ENCODE measurements at places on chromosomes 6 and 20.
A peak's percentile ranks its signal among the peaks of the same experiment; 100 is the strongest.

DNA sequence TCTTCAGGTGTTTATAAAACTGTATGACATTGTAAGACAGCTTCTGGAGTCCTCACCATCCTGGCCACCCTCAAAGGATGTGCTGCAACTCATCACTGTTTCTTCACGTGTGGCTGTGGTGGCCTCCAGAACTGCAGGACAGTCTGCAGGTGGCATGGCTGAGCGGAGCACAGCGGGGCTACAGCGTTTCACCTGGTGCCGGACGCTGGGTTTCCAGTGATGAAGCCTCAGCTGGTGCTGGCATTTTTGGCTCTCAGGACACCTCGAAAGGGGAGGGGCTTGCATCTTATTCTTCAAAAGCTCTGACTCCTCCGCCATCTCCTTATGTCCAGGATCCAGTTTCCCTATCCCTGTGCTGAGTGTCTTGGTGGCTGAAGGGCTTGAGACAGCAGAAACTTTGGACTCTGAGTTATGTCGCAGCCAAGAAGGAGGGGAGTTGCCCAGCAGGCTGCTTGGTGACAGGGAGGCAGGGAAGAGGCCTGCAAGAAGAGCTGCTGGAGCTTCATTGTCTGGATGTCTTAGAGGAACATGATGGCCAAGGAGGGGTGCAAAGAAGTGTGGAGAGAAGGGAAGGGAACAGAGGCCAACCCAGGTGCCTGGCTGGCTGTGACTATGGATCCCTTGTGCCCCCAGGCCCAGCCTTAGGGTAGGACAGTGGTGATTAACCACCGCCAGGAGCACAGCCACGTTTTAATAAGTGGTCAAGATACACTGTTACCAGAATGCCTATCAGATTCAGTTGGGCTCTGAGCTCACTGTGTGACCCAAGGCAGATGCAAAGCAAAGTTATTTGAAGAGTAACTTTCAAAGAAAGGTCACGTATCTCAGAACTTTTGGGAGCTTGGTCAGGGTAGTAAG is 58.7 kb downstream of the GTF2H5 start:
- no peak for DNase-seq

- DNase-seq: no peak
Measured at GRCh38 chr20:49581482-49581881, 13.5 kb upstream of the PTGIS start.

- no peak for DNase-seq
Measured at GRCh38 chr6:105034470-105034869, 77.6 kb downstream of the LIN28B start.

DNA sequence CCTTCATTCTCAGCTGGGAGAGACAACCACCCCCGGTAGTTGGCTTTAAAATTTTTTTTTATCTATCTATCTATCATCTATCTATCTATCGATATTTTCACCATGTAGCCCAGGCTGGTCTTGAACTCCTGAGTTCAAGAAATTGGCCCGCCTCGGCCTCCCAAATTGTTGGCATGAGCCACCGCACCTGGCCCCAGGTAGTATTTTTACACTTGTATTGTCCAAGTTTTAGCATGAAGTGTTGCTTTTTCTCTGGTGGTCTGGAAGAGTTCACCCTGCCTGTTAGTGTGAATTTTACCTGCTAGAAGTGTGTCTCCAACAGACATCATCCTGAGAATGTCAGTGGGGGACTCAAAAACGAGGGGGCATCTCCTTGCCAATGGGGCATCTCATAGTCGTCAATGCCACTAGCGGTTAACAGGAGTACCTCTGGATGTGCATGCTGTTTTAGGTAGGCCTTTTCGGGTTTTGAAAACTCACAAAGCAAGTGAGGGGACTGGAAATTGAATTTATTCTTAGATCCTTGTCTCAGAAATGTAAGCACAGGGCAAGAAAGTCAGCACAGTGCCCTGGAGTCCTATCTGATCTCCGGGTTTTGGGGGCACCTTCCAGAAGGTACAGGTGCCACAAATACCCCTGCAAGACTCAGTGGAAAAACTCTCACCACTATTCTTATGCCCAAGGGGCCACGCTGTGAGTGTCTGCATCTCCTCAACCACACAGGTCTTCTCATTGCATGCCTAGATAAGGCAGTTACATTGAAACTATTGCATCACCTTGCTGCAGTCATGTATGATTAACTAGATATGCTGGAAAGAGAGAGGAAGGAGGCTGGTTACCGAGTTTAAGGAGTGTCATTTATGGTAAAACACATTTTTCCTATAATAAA is 37.1 kb downstream of the TNFAIP3 start:
- no peak for DNase-seq

DNA sequence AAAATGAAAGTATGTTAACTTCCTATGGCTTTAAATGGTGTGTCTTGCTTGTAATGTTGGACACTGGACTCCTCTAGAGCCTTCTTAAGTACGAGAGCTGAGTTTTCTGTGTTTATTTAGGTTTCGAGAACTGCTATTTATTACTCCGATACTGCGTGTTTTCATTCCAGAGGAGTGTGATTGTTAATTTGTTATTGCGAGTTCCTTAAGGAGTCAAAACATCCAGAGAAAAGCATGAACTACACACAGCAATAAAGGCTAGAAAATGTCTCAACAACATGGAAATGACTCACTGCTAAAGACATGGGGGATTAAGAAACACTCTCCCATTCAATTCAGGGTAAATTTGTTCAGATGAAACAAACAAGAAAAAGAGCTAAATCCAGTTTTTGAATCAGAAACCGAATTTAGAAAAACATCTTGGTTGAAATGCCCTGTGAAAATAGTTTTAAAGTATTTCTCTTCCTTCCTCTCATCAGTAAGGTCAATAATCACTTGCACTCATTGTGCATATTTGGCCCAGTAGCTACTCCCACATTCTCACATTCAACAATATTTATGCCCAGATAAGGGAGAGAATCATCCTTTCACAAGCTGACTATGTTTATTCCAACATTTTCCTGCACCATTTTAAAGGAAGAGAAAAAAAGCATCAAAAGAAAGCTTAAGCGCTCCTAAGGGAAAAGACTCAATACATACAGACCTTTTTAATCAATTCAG is 36.0 kb downstream of the ATXN1 start:
- no peak for DNase-seq

- no peak for DNase-seq
Measured at GRCh38 chr6:15399641-15400470, 154.0 kb downstream of the JARID2 start.

- no peak for DNase-seq
Measured at GRCh38 chr20:36941401-36941835, 10.1 kb downstream of the SAMHD1 start.

GRCh38 chr6:89928604-89929003 is 34.3 kb downstream of the GJA10 start:
- DNase-seq: no peak

DNA sequence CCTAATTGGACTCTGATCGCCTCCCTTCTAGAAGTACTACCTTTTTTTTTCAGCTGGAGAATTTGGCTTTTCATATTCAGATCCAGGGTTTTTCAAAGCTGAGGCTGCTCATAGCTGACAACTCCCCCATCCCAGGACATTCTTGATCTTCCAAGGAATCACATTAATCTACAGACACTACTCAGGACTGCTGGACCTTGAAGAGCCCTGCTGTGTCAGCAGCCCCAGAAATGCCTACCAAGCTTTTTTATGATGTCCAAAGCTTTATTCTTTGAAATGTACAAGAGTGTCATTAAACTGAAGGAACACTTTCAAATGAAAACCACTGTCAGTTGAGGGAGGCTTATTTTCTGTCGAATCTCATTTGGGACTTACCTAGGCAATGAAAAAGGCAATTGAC is 704.1 kb downstream of the PTPRT start:
- DNase-seq: no peak

- no peak for DNase-seq
Measured at GRCh38 chr6:163113358-163113962, 301.1 kb upstream of the QKI start.

DNA sequence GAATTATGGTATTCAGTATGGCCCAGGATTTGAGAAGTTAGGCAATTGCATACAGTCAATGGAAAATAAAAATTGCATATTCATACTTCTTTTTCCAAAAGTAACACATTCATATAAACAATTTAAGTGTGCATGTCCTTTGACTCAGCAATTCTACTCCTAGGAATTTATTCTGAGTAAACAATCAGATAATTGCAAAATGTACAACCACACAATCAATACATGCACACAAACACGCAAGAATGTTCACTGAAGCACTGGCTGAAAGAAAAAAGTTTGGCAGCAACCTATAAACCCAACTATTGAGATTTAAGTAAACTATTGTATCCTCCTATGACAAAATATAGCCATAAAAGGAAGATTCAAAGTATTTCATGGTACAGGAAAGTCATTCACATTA is 1.6 kb downstream of the CYP39A1 start:
- no peak for DNase-seq

- no peak for DNase-seq
Measured at GRCh38 chr20:59830665-59831023, 102.8 kb downstream of the SYCP2 start.

DNA sequence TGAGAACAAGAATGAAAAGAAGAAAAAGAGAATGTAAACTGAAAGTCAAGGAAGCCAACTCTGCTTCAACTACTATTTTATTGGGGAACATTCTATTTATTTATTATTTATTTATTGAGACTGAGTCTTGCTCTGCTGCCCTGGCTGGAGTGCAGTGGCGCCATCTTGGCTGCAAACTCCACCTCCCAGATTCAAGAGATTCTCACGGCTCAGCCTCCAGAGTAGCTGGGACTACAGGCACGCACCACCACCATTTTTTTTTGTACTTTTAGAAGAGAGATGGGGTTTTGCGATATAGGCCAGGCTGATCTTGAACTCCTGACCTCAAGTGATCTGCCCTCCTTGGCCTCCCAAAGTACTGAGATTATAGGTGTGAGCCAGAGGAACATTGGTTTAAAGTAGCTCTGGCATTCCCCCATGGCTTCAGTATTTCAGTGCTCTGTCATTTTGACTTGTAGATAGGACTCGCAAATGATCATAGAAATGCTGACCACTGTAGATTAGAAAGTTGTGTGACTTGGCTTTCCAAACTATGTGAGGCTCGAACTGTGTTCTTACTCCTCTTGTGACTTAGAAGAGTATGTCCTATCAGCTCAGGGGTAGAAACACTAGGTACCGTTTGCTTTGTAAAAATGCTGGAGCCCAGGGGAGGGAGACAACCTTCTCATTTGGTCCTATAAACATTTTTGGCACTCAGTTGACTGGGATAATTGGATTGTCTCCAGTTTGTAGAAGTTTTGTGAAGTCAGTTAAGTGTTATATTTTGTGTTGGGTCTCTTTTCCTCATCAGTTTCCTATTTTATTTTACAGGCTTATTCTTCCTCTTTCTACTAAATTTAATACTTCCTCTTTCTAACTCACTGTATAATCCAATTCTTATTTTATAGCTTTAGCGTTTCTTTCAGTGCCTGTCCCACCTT is 544.9 kb upstream of the CITED2 start:
- DNase-seq: no peak

GRCh38 chr6:132798869-132799538 is 567 bp upstream of the SLC18B1 start:
- DNase-seq: peak; percentile 61

DNA sequence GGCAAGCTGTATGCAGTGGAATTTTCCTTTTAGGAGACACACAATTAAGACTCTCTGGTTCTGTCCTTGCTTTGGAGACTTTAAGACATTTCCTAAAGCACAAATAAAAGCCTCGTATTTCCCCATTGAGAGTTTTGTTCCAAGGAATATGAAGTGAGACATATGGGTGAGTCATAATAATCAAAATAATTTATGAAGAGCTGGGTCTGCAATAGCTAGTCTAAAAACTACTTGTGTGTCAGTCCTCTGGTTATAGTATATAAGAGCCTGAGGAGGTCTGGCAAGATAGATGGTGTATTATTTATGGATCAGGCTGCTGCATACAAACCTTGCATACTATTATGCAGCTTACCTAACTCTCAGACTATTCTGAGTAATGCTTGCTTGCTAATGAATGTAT is 142.6 kb downstream of the ADGRG6 start:
- DNase-seq: no peak

- DNase-seq: no peak
Measured at GRCh38 chr20:36873498-36874189, 2.3 kb upstream of the TLDC2 start.

GRCh38 chr6:63705707-63706106 is 70.1 kb downstream of the PHF3 start:
- no peak for DNase-seq

DNA sequence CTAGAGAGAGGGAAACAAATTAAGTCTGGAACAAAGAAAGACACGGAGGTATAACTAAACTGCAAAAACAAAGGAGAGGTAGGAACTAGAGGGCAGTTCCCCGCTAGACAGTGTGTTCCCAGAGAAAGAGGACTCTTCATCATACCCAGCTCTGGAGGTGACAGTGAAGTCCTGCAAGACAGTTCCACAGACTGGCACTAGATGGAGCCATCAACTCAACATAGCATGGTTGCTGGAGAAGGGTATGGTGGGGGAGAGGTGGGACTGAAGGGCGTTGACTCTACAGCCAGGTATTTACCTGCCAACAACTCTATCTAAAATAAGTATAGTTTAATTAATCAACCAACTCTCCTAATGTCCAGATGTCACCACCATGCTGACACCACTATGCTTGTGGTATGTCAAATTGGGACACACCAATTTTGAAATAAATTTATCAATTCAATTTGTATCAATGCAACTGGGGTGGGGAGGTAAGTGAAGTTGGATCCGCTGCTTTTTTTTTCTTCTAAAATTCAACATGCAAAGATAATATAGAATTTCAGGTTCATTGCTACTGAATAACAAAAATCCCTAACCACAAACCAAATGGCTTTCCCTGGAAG is 9.7 kb downstream of the BACH2 start:
- DNase-seq: no peak

DNA sequence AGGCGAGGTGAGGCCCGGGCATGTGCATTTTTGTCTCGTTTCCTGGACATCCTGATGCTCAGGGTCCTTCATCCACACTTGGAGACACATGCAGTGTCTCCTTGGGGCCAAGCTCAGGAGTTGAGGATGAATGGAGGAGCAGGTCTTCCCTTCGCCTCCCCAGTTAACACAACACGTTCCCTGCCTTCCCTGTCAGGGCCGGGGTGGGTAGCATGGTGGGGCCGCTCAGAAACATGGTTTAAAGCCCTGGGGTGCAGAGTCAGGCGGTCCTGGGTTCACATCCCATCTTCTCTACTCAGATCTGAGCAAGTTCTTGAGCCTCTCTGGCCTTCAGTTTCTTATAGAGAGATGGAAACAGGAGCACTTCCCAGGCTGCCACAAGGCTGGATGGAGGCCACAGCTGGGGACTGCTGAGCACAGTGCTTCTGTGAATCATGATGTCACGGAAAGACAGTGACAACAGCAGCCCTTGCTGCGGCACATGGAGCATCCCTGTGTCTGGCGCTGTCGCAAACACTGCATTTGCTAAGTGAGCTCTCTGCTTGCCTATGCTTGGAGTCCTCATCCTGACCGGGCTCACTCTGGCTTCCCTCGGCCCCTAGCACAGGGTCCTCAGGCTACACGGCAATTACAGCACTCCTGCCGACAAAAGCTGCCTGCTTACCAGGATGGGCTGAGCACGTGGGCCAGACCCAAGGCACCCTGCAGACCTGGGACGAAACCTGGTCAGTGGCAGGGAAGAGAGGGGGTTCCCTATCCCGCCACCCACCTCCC is 45.6 kb upstream of the STX16 start:
- DNase-seq: no peak

DNA sequence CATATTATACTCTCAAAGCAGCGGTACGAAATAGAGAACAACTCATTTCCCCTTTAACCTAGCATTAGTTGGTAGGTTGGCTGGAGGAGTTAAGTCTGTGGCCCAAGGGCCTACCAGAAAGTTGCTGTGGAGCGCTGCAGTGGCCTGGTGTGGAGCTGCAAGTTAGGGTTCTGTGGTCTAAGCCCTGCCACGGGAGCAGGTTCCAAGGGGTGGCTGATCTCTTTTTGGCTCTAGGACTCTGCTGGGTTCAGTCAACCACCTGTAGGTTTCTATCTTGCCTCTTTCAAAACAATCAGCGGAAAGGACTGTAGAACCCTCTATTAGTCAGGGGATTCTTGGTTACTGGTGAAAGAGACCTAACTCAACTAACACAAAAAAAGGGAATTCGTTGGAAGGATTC is 54.5 kb upstream of the TULP4 start:
- DNase-seq: no peak
